ENCODE measurements at places on chromosomes 1 and 21.

DNA sequence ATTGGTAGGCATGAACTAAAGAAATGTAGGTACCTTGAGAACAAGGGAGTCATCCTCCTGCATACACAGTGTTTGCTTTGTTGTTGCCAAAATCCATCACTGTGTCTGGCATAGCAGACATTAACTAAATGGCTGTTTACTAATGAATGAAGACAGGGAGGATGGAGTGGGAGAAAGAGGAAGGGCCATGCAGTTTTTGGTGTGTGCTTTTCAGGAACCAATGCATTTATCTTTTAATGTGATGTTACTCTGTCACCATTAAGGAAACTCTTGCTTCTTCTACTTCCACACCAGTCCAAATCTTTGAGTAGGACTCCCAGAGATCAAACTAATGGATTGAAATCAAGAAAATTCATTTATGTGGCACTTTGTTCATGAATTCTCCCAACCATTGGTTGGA, 55.6 kb upstream of the DUSP10 start:
- no peak for DNase-seq

GRCh38 chr1:101509370-101509769, 272.6 kb downstream of the S1PR1 start:
- DNase-seq, result no peak

- no peak for DNase-seq
Measured at GRCh38 chr1:182561456-182561855, 27.6 kb downstream of the RNASEL start.

- no peak for DNase-seq
Measured at GRCh38 chr1:41272601-41273000, 30.5 kb upstream of the SCMH1 start.

DNA sequence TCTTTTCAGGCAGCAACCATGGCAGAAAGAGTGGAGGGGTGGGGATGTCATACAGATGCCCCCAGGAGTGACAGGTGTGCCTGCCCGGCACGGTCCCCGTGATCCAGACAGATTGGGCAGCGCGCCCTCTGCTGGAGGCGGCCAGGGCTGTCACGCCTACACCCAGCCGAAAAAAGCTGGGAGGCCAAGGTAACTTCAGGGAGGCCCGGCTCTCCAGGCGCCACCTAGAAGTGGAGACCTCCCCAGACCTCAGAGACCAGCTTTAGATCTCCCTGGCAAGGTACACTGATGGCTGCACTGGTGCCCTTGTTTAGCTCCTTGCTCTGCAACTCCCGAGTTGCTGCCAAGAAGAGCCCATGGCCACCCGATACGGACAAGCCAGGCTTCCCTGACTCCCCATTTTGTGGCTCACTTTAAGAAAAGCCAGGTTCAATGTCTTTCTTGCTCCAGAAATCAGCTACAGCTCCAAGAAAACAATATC, 6.6 kb downstream of the GOLT1A start:
- peak; percentile 75 for DNase-seq

DNA sequence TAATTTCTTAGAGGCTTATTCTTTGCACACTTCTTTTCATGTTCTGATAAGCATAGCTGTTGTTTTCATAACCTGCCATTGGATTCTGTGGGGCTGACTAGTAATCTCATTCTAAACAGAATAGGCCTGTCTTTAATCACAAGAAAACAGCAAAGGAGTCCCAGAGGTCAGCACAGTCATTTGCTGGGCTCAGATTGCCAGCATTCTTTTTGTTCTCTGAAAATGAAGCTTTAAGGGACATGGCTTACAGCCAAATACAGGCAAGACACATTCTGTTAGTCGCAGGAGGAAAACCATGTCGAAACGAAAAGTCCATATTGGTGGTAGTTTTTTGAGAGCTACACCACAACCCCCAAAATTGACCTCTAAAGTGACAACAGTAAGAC, 75.0 kb downstream of the MRPS6 start:
- no peak for DNase-seq

DNA sequence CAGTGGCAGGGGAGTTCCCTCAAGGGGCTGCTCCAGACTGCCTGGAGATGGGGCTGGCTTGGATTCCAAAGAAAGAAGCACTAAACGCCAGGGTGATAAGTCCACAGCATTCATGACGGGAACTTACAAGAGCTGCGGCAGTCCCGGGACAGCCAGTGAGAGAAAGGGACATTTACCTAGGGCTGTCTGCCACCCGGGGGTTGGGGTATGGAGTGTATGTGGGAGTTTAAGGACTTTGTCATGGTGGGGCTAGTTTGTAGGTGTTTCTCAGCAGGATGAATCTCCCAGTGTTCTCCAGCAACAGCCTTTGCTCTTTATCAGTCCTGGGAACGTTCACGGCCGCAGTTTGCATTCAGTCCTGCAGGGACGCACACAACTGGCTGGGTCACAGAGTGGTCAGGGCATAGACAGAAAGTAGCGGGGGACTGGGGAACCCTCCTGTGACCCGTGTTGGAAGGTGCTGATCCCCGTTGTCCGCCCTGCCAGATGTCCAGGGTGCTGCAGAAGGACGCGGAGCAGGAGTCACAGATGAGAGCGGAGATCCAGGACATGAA, 41.4 kb upstream of the HMGN1 start:
- DNase-seq, result no peak

DNA sequence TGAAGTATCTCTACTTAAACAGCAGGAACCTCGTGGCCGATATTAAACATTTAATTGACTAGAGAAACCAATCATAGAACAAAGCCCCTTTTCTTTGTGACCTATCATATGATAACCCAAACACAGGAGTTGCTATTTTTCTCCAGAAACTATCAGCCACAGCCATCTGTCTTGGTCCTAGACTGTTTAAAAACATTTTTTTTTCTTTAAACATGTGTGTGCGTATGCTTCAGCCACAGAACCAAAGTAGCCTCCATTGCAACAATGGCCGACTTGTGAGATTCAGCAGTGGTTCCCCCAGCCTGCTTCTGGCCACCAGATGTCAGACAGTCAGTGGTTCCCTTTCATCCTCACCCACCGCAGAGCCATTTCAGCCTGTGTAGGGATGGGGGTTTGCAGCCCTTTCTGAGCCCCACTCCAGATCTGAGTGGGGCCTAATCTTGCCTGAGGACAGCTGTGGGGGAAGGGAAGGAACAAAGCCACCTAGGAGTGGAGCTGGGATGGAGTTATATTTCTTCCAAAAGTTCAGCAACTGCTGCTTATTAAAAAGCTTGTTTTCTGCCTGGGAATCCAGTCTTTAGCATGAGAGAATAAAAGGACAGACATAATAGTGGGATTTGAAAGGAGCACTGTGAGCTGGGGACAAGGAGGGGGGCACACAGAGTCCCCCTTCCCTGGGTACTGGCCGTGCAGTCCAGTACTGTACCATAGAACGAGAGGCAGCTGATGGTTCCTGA, 11.7 kb upstream of the IGSF3 start:
- no peak for DNase-seq

- no peak for DNase-seq
Measured at GRCh38 chr1:66575739-66576138, 41.8 kb downstream of the SGIP1 start.

DNA sequence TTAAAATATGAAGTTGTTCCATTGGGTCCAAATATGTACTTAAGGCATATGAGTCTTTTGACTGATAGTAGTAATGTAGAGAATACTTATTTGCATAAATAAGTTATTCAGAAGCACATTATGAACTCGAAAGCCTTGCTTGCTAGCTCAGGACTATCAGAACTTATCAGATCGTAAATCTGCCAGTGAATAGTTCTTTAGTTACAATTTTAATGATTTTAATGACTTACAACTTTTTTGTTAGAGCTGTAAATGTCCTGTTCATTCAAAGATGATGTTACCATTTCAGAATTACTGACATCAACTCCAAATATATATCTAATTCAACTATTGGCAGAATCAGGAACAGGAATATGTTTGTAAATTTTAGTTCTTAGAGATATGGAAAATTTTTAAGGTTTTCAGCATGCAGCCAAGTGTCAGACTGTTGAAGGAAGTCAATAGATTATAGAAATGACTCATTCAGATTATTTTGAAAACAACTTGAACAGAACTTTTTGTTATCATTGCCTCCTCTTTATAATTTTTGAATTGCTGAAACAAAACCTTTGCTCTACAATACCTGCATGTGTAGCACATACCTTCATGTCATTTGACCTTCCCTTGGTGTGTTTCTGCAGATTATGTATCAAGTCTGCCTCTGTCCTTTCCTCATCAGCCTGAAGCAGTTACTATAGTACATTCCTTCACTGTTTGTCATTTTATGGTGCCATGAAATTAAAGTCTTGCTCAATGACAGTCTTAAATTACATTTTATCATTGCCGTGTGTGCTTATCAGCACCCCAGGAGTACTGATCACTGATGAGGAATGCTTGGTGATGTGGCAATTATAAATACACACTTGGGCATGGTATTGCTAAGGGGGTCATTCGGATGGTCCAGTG, 44.9 kb downstream of the LRRC8D start:
- DNase-seq, result no peak

DNA sequence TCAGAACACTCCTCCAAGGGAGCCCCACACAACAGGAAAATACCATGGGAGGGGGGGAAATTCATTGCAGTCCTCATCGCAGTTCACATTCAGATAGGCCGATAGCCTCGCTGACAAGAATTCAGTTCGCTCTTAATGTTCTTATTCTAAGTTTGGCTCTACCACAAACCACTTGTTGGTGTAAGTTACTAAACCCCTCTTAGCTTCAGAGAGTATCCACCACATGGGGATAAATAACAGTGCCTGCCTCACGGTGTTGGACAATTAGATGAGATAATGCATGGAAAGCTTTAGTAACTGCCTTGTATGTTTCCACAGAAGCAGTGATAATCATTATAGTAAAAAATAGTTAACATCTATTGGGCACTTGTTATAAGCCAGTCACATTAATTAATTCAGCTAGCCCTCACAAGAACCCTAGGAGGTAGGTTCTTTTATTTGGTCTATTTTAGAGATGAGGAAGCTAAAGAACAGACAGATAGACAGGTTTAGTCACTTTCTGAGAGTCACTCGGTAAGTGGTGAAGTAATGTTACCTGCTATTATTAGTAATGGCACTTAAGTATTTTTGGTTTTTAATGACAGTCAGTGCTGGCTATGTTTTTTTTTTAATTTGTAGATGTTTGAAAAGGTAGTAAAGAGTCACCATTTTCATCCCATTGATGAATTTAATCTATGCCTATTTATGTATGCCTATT, 10.1 kb downstream of the VAV3 start:
- DNase-seq, result no peak

- no peak for DNase-seq
Measured at GRCh38 chr21:31530364-31530763, 129.1 kb upstream of the SOD1 start.

GRCh38 chr1:217674028-217674729, 43.0 kb downstream of the SPATA17 start:
- DNase-seq, result no peak

- DNase-seq, result no peak
Measured at GRCh38 chr1:32897082-32898049, 3.8 kb downstream of the TMEM54 start.

GRCh38 chr1:195019385-195019784, 1588.9 kb downstream of the KCNT2 start:
- DNase-seq, result no peak

DNA sequence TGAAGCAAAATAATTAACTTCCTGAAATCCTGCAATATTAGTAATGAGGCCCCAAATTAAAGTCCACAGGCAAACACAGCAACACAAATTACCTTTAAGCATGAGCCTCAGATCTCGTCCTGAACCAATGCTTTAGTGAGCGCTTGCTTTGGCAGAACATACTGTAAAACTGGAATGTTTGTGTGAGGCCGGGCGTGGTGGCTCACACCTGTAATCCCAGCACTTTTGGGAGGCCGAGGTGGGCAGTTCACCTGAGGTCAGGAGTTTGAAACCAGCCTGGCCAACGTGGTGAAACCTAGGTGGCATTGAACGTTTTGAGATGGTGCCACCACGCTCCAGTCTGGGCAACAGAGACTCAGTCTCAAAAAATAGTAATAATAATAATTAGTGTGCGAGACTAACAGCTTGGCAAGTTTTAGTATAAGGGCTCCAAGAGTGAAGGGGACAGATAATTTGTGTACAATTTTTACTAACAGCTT, 17.8 kb downstream of the SFPQ start:
- no peak for DNase-seq

- no peak for DNase-seq
Measured at GRCh38 chr1:89151047-89151446, 24.8 kb downstream of the GBP7 start.

DNA sequence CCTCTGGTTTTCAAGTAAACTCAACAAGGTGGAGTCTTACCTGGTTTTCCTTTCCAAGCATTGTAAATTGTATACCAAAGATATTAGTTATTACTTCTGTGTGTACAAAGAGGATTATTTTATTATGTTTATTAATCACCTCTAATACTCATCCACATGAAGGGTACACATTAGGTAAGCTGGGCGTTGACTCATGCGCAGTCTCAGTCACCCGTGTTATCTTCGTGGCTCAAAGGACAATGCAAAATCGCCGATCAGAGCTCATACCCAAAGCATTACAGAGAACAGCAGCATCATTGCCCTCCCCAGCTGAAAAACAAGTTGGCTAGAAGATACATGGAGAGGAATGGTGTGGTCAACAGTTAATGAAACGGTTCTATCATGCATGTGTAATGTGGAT, 148.7 kb downstream of the NR5A2 start:
- no peak for DNase-seq

DNA sequence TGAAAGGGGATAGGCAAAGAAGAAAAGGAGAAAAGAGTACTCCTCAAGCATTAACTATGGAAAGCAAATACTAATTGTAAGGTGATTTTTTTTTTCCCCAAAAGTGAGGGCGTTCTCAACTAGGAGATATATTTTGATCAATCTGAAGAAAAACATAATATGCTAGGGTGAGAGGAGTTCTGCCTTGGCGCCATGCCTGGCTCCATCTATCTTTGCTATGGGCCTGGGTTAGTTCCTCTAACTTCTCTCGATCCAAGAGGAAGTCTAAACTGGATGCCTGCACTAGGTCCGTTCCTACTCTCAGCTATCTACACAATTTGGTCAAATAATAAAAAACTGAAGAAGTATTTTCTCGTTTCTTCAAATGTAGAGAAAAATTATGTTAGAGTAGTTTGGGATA, 20.5 kb downstream of the CNN3 start:
- no peak for DNase-seq

DNA sequence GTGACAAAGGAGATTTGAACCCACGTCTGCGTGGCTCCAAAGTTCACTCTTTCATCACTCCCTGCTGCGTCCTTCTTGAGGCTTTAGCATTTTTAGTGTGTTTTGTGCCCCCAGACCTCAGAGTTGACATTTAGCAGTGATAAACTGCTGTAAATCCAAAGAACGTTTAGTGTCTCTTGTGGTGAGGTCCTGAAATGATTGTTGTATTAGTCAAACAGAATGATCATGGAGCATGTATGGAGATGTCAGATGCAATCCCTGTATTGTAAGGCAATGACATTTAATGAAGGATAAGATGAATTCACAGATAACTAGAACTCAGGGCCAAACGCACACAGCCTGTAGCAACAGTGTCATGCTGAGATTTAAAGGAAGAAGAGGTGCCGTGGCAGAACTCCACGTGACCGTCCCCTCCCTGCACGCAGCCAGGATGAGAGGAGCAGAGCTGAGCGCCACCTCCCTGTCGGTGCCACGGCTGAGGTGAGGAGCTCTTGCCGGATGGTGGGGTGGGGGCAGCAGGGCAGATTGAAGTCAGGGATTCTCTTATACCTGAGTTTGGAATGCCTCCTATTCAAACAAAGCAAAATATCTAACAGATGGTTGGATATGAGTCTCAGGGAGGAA, 30.1 kb downstream of the NTPCR start:
- no peak for DNase-seq

- no peak for DNase-seq
Measured at GRCh38 chr21:39707316-39707715, 37.7 kb upstream of the IGSF5 start.

GRCh38 chr1:184366997-184367396, 19.8 kb upstream of the C1orf21 start:
- DNase-seq, result no peak

- no peak for DNase-seq
Measured at GRCh38 chr1:235953801-235954200, 87.1 kb upstream of the LYST start.
